ENCODE measurements at places on chromosomes 7 and 10.
A peak's percentile ranks its signal among the peaks of the same experiment; 100 is the strongest.

DNA sequence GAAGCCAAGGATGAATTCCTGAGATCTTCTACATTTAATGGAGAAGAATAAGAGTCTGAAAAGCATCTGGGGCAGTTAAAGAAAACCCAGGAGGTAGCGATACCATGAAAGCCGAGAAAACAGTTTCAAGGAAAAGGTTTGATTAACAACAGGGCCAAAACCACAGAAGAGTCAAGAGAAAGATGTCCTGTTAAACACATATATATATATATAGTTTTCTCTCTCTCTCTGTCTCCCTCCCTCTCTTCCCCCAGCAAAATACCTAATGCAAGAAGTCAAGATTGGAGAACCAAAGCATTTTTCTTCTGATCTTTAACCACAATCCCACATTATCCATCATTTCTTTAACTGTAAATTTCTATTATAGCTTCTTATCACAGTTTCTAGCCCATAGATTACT lies 261.4 kb downstream of the SNX13 start:
- no peak for DNase-seq

- no peak for DNase-seq
Observed at GRCh38 chr10:25865267-25865666, 68.8 kb upstream of the MYO3A start.

DNA sequence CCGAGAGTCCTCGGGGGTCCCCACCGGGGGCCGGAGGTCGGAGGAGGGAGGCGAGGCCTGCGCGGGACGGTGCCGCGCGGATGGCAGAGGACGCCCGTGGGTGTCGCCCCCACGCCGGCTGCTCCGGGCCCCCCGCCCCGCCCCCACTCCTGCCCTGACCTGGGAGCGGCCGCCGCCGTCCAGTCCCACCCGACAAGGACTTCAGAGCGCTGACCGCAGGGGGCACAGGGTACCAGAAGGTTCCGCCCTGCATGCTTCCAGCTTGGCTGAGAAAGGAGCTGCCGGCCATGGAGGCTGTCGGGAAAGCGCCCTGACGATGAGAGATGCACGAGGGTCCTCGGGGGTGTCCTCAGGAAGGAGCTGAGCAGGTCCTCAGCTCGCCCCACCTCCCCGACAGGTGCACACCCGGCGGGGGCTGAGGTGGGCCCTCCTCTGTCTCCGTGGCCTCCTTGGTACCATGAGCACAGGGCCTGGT lies 57.0 kb upstream of the DNAJB6 start:
- no peak for DNase-seq

GRCh38 chr7:2100278-2101208 lies 132.2 kb downstream of the MAD1L1 start:
- DNase-seq = no peak

DNA sequence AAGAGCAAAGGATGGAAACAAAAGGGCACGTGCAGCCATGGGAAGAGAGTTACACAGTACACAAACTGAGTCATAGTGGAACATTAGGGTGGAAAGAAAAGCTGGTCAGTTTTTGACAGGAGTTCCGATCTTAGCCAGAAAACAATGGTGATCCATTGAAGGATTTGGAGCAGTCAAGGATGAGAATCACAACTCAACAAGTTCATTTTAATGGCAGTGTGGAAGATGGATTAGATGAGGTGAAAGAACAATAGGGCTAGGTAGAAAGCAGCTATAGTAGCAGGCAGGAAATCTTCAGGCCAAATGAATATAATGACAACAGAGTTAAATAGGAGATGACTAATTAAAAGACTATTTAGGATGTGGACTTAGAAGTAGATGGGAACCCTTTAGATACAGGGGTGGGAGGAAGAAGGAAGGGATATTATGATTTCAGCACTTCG lies 136.3 kb downstream of the DOCK4 start:
- DNase-seq = no peak

DNA sequence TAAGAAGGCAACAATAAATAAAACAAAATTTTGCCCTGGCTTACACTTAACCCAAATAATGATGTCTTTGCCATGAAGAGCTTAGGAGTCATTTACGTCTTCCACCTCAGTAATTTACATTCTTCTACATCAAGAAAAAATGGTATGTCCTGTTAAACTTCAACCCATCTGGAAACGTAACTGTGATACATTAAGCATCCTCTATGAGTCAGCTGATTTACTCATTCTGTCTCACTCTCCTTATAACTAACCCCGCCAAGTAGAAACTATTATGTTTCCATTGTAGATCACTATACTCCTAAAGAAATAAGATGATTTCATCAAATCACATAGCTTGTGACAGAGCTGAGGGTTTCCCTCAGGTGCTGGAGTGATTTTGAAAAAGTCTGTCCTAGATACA lies 330.7 kb downstream of the CDC14C start:
- no peak for DNase-seq

DNA sequence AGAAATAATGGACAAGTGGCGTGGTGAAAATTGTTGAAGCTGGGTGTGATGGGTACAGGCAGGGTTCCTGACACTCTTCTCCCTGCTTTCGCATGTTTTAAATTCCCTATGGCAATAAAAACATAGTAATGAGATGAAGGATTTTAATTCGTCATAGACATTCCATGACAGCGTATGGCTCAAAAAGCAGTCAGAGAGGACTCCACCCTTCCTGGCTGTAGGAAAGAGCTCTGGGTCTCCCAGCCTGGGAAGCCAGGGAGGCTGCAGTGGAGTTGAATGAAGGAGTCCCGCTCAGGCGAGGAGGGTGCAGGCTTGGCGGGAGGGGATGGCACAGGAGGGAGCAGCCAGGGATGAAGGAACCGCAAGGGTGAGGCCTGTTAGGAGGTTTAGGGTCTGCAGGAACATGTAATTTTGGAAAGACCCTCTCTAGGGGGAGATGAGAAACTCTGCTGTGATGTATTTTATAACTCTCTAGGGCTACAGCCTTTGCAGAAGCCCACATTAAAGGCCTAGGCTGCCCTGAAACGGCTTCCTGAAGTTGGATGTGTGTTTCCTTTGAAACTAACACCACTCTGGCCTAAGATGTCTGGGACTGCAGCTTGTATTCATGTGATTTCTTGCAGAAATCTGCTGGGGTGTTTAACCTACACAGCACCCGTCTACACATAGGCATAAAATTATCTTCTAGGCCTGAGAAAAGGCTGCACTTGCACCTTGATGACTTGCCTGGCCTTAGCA lies 7.6 kb upstream of the LARP4B start:
- no peak for DNase-seq

- no peak for DNase-seq
Observed at GRCh38 chr10:34507217-34507616, 307.9 kb downstream of the PARD3 start.

DNA sequence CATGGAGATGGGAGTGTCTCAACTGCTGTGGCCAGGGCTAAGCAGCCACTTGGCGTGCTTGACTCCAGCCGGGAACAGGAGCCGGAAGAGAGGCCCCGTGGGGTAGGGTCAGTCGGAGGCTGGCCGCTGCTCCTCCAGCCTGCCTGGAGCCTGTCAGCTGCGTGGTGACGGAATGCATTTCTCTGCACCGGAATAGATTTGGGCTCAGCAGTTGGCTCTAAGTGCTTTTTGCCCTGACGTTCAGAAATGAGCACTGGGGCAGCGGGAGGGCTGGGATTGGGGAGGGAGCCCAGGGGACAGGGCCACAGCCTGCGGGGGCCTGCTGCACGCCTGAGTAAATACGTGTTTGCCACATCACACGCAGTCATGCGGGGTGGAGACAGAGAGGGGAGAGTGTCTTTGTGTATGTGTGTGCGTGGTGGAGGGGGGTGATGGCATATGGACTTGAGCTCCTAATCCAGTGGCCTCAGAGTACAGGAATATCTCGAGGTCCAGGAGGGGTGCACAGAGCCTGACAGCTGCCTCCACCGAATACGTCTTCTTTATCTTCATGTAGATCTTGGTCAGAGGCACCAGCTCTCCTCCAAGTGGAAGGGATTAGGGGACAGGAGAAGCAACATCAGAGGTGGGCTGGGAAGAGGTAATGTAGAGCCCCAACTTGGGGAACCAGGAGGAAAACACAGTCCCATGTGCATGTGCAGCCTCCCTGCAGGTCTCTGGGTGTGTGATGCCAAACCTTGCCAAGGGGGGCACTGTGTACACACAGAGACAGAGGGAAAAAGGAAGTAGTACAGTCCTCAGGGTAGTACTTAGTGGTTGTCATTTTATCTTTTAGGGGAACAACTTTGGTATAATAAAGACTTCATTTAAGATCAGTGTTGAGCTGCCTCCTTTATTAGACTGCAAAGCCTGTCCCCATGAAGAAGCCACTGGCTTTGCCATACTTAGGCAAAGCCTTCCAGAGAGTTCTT lies 151.4 kb downstream of the CDH23 start:
- no peak for DNase-seq

DNA sequence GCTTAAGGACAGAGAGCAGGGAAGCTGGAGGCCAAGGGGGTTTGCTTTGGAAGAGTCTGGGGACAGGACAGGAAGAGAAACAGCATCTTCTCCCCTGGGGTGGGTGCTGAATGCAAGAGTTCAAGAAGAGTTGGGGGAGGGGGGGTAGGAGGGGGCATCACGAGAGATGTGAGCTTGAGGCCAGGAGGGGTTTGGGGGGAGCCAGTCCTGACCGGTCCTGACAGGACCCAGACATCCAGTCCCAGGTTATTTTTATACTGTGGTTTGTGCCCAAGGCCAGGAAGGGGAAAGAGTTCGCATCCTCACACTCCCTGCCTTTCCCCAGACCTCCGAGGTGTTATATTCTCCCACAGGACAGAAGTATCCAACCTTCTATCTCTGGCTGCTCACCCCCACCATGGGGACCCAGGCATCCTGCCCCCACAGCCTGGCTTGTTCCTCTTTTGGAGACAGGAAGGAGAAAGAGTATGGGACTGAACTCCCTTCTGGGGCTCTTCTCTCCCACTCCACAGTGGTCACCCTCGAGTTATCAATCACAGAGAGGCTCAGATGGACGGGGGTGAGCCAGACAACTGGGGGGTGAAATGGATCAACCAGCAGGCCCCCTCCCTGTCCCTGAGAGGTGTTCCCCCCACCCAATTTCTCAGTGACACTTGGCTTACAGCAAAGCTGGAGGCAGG lies 2.8 kb downstream of the TSC22D4 start:
- no peak for DNase-seq

GRCh38 chr7:17432793-17433192 lies 134.3 kb downstream of the AHR start:
- no peak for DNase-seq

GRCh38 chr7:3234851-3235250 lies 66.2 kb upstream of the SDK1 start:
- no peak for DNase-seq

GRCh38 chr7:322111-322671 lies 32.2 kb downstream of the FOXL3 start:
- peak; percentile 5 for DNase-seq

- DNase-seq = peak; percentile 32
Observed at GRCh38 chr7:135856356-135857144, 107.9 kb upstream of the FAM180A start.

DNA sequence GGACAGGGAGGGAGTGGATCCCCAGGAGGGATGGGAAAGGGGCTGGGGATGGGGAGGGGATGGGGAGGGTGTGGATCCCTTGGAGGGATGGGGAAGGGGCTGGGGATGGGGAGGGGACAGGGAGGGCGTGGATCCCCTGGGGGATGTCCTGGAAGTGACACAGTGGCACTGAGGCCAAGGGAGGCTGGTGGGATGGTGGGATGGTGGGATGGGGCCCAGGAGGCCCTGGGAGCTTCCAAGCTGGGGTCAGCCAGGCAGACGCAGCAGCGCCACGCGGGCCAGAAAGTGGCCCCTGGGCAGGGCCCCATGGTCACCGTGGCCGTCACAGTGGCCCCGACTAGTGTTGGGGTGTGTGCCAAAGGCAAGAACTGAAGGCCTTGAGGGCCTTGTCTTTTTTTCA lies 67.8 kb downstream of the INPP5A start:
- no peak for DNase-seq

DNA sequence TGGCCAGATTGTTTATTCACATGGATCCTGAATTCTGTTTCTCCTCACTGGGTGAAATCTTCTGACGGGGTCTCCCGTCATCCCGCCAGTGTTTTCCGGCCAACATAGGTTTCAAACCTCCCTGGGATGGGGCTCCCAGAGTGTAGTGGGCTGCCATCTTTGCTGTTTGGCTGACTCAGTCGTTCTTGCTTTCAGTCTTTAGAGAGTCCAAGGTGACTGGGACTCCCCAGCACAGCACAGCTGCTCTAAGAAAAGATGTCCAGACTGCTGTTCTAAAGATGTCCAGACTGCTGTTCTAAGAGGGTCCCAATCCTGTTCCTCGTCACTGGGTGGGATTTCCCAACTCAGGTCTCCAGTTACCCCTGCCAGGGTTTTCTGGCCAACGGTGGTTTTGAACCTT lies 801.9 kb upstream of the IGFBP3 start:
- no peak for DNase-seq

DNA sequence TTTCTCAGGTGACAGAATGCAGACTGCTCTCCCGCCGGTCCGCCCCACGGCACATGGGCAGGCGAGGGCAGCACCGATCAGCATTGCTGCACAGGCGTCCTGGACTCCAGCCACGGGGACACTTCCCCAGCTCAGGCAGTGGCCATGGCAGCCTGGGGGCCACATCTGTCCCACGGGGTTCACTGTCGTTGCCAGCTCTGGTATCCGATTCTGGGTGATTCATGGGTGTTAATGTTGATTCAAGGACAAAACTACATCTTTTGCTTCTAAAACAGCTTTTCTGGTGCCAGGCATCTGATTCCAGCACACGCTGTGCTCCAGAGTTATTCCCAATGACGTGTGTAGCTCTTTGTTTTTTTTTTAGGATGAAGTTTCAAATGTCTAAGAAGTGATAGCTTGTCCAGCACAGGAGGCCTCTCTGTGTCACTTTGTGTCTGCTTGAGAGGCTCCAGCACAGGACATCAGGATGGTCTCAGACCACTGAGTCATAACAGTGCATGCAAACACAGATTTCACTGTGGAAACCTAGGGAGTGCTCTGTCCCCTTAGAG lies 218.0 kb downstream of the WDR37 start:
- no peak for DNase-seq

DNA sequence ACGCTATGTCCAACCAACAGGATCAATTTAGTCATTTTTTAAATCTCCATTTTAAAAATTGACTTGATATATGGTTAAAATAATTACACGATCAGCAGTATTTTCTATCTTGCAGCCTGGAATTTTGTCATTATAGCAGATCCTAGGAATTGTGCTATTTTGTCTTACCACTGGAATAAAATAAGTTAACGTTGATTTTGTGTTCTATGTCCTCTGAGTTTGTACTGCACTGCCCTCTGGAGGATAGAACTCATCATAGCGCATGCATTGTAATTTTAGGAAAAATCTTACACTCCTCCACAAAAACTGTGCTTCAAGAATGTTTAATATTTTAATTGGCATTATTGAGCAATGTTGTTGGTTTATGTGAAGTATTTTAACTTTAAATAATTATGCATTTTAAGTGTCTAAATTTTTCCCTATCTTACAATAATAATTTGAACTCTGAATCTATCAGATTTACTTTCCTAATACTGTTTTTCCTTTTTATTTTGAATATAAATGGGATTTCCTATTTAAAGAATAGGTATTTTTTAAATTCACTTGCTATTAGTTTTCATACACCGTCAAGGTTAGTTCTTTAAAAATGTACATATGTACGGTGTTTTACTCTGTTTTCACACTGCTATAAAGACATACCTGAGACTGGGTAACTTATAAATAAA lies 220.1 kb downstream of the PPP1R3A start:
- DNase-seq = peak; percentile 3

- peak; percentile 39 for DNase-seq
Observed at GRCh38 chr10:101467286-101467770, 113.4 kb downstream of the BTRC start.
